CD4-positive, alpha-beta T cell treated with Interleukin-17A for 1 hour (primary cell): ENCODE measurements at places on chromosomes 5 and 9.

GRCh38 chr9:37540634-37541033 lies 35.5 kb downstream of the FBXO10 start:
- no peak for DNase-seq

DNA sequence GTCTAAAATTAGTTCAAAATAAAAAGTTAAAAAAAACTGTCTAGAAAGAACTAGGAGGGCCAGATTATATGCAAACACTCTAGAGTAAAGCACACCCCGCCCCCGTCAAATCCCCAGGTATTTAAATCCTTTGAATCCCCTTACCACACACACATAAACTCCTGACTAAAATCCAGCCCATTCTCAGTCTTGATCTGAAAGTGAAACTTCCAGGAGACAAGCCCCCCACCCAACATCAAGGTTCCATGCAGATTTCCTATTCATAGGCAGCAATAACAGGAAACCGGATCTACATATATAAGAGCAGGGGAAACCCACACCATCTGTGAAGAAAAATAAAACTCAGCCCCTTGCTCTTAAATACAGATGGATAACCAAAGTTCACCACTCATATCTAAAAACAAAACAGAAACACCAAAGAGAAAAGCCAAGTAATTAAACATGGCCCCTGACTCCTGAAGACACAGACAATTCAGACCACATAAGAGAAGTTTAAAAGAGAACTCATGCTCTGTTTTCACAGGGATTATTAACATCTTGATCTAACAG lies 42.3 kb downstream of the MARCHF3 start:
- DNase-seq = peak; percentile 56

DNA sequence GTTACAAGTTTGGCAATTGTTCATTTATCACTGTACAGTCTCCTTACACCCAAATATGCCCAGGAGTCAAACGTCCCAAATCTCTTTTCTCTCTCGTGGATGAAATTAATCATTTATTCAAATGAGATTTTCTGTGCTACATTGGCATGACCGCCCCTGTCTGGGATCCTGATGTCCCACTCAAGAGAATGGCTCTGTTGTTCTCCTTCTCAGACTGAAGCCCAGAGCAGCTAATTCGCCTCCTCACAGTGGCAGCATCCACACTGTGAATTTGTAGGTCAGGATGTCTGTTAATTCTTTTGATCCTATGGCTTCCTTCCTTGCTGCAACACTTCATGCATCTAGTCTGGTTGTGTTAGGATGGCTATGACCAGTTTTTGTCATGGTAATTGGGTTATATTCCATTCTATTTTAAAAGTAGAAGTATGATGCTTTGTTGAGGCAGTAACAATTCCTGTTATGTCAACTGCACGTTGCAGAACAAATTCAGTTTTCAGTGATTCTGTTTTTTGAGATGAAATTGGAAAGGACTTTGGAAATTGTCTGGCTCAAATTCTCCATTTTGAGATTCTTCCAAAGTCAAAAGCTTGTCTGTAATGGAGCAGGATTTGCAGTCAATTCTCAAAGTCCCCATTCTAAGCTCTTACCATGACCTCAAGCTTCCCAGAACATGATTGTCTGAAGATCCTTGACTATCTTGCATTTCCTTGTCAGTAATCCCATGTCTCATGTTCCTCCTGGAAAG lies 141.5 kb upstream of the GAS1 start:
- no peak for DNase-seq

DNA sequence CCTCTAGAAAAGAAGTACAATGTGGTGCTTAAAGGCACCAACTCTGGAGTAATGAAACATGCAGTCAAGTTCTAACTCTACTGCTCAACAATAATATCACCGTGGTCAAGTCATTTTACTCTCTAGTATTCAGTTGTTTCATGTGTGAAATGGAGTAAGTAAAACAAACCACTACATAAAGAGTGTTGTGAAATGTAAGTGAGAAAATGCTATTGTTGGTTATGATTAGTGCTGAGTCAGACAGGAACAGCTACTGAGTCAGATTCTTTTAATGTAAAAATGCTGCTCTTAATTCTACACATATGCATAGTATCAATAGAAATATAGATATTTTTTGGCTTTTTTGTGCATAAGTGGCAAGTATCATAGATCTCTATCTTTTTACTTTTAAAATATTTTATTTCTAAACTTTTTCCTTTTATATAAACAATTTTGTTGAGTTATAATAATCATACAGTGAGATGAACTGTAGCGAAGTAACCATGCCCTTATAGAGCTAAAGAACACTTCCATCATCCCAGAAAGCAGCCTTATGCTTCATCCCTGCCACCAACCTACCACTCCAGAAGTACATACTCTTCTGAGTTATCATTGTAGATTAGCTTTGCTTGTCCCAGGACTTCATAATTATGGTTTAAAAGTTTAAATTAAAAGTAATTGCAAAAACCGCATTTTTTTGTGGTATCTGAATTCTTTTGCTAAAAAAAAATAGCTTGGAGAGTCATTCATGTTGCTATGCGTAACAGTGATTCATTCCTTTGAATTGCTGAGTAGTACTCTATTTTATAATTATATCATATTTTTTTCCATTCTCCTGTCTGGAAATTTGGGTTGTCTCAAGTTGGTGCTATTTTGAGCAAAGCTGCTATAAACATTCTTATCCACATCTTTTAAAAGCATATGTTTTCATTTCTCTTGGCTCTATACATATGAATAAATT lies 548.2 kb upstream of the CLINT1 start:
- DNase-seq = no peak

DNA sequence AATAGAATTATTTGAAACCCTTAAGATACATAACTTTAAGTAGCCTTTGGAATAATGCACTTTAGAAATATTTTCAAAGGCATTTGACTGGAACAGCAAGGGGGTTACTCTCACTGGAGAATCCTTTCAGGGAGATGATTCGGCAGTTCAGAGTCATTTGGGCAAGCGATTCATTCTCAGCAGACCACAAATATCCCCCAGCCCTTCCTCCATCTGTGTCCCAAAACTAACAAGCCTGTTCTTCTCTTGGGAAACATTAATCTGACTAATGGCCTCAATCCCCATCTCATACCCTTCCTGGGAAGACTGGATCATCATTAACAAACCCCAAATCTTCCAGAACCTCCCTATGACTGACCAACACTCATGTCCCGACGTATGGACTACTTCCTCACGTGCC lies 65.8 kb upstream of the S1PR3 start:
- no peak for DNase-seq

DNA sequence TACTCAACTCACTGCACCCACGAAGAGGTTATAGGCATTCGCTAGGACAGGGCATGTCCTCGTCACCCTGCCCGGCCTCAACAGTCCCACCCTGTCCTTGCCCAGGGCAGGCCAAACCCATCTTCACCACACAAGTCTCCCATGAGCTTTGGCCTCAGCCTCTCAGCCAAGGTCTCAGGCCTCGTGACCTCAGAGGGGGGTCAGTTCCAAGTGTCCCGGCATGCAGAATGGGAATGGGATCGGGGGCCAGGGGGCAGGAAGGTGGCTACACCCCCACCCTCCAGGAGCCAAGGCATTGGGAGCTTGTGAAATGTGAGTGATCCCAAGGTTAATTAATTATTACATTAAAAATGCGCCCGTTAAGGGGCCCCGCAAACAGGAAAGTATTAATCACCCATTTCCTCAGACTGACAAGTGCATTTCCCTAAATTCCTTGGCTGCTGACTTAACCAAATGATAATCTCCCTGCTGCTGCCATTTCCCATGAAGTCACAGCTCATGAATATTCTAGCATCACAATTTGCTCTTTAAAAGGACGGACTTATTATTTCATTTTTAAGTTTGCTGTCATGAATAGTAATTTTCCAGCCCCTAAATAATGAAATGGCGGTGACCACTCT lies 8.0 kb upstream of the UBAC1 start:
- no peak for DNase-seq

DNA sequence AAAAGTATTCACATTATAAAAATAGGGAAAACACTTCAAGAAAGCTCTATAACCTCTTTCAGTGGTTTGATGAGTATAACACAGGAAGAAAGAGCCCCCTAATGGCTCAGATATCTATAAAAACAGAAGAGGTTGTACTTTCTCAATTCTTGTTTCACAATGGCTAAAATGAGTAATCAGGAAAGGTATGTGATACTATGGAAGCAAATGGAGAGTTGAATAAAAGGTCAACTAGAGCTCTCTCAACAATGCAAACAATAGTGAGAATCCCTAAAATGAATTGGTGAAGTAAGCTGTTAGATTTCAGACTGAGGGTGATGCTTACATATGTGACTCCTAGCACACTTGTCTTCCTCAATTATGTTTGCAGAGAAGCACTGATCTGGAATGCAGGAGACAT lies 584.6 kb upstream of the CDH18 start:
- no peak for DNase-seq

DNA sequence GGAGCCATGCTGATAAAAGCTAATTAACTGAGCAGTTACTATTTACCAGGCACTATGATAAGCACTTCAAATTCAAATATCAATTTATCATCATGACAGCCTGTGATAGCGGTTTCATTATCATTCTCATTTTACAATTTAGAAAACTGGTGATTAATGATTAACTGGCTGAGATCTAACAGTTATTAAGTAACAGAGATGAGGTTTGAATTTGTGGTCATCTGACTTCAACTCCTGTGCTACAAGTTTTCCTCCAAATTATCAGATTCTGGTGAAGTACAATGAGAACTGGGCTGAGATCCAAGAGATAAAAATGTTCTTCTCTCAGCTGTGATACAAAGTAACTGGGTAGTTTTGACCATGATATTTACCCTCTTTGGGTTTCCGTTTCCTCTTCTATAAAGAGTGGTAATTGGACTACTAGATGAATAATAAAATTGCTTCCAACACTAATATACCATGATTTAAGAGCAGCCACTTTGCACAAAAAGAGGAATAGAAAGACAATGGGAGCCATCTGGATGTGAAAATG lies 74.5 kb upstream of the CCNG1 start:
- DNase-seq = no peak

- DNase-seq = no peak
Measured at GRCh38 chr9:90974643-90975245, 173.1 kb downstream of the SYK start.

GRCh38 chr5:144230806-144231205 lies 60.1 kb downstream of the KCTD16 start:
- no peak for DNase-seq

DNA sequence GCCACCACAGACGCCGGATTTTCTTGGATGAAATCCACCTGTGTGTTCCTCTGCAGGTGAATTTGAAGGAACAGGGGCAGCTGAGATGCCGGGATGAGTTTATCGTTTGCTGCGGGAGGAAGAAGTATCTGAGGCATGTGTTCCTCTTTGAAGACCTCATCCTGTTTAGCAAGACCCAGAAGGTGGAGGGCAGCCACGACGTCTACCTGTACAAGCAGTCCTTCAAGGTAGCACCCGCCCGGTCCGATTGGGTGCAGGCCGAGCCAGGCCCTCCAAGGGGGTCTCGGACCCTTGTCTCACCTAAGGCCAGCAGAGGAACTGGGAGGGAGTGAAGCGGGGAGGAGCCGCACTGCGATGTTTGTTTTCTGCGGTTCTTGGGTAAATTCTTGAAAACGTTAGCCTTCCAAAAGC lies 18.4 kb upstream of the LRRC14B start:
- DNase-seq = no peak

DNA sequence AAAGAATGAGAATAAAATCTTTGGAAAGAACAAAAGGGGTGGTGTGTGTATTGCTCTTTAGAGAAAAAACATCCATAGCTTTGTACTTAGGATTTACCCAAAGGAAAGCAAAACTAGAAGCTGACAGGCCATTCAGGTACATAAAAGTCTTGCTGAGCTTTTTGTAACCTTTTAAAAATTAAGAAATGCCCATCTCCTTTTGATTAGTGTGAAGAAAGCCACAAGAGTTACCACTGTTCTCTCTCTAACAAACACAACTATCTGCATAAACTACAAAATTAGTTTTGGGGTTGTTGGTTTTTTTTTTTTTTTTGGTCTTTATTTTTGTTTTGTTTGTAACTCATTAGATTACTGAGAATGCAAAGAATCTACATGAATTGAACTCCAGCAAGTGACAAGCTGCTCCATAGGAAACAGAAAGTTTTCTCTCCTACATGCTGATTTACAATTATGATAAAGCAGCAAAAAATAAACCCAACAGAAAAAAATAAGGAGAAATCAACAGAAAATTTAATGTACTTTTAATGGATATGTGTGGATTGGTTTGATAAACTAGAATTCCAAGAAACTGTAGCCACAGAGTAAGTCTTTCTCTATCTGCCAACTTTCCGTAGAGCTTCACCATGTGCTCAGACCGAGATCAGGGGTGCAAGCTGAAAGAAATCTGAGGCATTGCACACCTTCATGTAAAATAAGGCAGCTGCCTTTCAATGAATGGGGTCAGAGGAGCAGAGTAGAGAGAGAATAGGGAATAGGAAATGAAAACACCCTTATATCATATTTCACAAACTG lies 12.3 kb downstream of the BAAT start:
- no peak for DNase-seq

DNA sequence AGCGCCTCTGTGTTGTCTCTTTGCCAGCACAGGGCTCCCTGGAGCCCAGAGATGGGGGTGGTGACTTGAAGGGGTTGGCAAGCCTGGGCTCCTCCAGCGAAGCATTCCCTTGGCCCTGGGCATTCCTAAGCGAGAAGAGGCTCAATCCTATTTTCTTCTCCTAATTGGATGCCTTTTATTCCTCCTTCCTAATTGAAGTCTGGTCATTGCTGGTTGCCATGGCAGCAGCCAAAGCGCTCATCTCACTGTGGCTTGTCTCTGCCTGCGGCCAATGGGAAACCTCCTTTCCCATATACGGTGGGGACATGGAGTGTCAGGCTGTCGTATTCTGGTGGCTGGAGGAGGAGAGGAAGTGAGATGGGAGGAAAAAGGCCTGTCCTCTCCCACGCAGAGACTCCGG lies 52.3 kb upstream of the RARS1 start:
- no peak for DNase-seq

DNA sequence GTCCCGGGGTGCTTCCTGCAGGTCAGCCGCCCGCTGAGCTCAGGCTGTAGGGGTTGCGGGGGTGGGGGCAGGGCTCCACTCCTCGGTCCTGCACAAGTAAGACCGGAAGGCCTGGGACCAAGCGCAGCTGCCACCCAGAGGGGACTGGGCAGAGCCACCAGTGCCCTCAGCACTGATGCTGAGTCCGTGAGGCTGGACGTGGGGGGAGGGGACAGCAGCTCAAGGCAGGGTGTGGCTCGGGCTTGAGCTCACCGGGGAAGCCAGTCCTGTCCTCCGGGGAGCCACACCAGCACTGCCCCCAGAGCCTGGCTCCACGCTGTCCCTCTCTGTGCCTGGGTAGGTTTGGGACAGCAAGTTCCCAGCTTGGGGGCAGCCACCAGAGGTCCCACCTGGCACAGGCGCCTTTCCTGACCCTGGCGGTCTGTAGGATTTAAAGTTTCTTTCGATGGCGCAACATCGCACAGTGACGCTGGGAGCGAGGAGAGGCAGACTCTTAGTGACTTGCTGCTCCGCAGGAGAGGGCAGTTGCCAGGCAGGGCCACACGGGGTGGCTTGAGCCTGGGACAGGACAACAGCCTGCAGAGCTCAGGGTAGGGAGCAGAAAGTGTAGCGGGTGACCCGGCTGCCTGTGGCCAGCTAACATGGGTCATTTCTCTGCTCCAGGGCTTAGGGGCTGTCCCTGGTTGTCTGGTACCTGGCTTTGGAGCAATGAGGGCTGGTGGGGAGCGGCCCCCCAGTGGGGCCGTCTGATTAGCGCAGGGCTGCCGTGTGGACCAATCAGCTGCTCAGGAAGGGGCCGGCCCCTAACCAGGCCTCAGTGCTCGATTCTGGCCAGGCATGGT lies 5.7 kb downstream of the LCN1 start:
- DNase-seq = no peak

- DNase-seq = no peak
Measured at GRCh38 chr5:143920772-143921171, 108.8 kb downstream of the HMHB1 start.

- peak; percentile 67 for DNase-seq
Measured at GRCh38 chr5:55037046-55037771, 13.2 kb downstream of the GZMK start.
